ENCODE measurements at places on chromosomes 16 and 17. TPM values are rescaled to one million over a fixed set of nuclear protein-coding genes. Genes with fewer than 3 reads are reported as not detected.

Gene NUPR1
- 0.16 TPM for total RNA-seq

Gene PPP1R27
- not detected for total RNA-seq

Gene SLC39A11
- total RNA-seq: 9.5 TPM

Gene TPSB2
- not detected for total RNA-seq

Gene TBX6
- total RNA-seq: 0.16 TPM

Gene GCGR
- not detected for total RNA-seq
